Suppressor macrophage (primary cell): ENCODE measurements at places on chromosomes 5 and 9.
A peak's percentile ranks its signal among the peaks of the same experiment; 100 is the strongest.

DNA sequence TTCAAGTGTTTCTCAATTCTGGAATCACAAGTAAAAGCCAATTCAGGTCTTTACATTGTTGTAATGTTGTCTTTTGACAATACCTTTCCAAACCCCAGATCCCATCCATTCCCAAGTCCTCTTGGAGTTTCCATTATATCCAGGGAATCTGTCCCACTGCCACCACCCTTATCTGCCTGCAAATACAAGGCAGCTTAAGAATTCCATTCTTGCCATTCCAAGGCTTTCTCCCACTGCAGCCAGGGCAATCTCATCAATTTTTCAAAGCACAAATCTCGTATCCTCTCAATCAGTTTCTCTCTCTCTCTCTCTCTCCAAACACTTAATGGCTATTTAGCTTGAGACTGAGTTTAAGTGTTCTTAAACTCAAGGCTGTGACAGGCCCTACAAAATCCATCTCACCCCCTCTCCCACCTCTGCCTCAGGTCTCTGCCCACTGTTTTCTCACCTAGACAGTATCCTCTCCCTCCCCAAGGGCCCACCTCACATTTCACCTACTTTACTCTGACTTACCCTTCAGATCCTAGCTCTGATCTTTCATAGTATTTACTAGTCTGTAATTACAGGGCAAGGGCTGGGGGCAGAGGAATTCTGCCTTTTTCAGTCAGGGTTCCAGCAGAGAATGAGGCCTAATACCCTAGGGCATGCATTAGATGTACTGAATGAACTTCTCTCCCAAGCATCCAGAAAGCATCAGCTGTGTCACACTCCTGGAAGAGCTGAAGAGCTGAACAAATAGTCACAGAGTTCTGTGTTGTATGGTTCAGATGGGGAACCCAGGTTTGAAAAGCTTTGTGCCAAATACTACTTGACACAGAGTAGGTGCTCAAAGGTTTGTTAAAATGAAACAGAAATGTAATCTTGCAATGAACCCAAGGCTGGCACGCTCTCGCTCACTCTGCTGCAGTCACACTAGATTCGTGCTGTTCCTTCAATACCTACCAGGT is 46.0 kb downstream of the RAPGEF1 start:
- DNase-seq: no peak

DNA sequence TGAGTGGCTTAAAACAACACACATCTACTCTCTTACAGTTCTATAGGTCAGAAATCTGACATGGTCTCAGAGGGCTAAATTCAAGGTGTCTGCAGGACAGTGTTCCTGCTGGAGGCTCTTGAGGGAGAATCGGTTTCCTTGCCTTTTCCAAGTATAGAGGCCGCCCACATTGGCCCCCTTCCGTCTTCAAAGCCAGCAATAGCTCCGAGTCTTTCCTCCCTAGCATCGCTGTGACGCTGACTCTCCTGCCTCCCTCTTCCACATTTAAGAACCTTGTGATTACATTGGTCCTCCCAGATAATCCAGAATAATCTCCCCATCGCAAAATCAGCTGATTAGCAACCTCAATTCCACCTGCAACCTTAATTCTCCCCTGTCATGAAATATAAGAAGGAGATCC is 81.3 kb upstream of the IER5L start:
- DNase-seq: no peak

- no peak for DNase-seq
Measured at GRCh38 chr9:73611032-73611431, 459.4 kb downstream of the ANXA1 start.

DNA sequence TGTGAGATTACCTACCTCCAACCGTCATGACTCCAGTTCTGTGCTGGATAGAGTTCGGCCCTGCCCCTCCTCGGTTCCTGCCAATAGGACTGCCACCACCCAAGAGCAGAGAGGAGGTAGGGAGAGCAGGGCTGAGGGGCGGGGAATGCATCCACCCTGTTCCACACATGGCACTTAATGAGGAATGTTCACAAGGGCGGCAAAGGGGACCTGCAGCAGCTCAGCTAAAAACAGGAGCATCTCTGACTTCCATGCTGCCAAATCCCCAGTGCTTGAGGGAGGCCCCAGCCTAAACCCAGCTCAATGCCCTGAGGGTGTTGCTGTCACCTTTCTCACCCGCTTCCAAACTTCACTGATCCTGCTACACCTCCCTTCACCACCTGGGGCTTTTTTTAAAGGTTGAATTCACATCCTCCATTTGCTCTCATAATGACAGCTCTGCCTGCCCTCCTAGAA is 7.8 kb upstream of the DELE1 start:
- DNase-seq: no peak

GRCh38 chr9:123406691-123407216 is 50.8 kb downstream of the CRB2 start:
- no peak for DNase-seq

GRCh38 chr5:132498152-132498551 is 7.6 kb upstream of the IRF1 start:
- DNase-seq: peak; percentile 39

DNA sequence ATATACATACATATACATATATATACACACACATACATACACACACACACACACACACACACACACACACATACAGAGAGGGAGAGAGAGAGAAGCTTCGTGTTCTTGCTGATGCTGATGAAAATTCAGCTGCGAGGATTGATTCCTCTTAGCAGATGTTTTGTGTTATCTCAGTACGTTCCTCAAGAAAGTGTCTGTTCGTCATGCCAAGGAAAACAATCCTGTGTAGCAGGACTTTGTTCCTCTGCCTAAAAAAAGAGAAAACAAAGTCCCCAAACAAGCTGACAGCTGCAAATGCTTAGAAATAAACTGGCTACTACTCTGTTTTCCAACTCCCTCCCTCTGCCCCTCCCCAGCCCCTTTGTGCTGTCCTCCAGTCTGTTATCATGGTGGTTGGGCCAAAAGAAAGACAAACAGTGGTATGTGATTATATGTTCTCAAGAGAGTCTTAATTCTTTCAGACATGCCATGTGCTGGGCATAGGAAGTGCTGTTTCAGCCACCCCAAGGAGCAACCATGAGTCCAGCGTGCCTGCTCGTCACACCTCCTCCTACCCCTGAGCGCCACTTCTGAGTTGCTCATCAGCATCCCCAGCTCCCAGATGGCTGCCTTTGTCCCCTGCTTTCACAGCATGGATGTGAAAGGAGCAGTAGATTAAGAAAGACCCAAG is 71.5 kb upstream of the EQTN start:
- no peak for DNase-seq

- DNase-seq: no peak
Measured at GRCh38 chr5:42878041-42878440, 66.3 kb upstream of the SELENOP start.

GRCh38 chr5:18098691-18099090 is 464.4 kb downstream of the TAF11L14 start:
- no peak for DNase-seq

- no peak for DNase-seq
Measured at GRCh38 chr9:18855656-18856055, 177.4 kb downstream of the SAXO1 start.

- no peak for DNase-seq
Measured at GRCh38 chr5:159319832-159320231, 10.5 kb downstream of the IL12B start.

GRCh38 chr5:168939887-168940544 is 360.8 kb upstream of the PANK3 start:
- DNase-seq: no peak
